ENCODE measurements at places on chromosomes 12 and 14. TPM values are rescaled to one million over a fixed set of nuclear protein-coding genes. Genes with fewer than 3 reads are reported as not detected.

DNA sequence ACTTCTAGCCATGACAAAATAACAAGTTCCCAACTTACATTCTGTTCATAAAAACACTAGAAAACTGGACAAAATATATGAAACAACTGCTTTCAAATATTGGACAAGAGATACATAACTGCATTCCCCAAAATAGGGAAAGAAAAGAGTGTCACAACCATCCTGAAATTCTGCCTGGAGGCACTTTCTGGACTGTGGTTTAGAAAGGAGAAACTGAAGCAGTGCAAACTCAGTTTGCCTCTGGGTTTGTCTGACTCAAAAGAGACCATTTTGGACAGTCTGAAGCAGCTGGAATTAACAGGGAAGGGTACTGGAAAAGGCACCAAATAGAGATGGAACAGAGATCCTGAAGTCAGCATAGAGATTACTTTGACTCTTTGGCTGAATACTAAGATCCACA lies 11.3 kb upstream of the SYT1 start:
- no peak overlapping the region for H3K4me3 ChIP-seq
- no peaks in the 10 kb centered on the region for H3K27me3 ChIP-seq

DNA sequence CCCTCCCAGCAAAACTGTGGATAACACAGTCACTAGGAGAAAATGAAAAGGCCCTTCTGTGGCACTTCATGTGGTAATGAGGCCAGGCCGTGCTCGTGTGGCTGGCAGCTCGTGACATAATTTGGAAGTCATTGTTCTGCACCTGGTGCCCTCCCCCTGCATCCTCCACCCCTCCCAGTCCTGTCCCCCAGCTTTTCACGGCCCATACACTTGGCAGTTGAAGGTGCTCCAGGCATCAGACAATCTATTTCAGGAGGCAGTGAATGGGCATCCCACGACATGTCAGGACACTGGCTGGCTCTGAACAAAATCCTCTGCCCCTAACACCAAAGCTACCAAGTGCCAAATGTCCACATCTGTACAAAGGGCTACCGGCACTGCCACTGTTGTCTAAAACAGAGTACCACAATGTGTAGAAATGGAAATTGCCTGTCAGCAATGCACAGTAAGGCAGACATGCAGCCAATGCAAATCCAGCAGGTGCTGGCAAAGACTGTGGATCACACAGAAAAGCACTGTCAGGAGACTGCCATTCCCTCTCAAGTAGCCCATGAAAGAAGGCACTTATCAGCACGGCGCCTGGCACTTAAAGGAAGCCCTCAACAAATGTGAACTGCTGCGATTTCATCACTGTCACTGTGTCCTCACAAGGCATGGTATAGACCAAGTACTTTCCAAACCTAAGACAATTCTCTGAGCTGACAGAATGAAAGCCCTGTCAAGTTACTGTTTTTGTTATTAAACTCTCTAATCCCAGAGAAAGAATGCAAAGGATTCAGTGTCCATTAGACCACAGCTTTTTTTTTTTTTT lies 39.1 kb downstream of the CORO1C start:
- peaks cover 7% of the 10 kb centered on the region for H3K4me1 ChIP-seq
- H3K36me3 ChIP-seq: no peaks in the 10 kb centered on the region
- peak overlapping the region; percentile 100 for H3K27ac ChIP-seq
- no peak overlapping the region for H3K4me3 ChIP-seq
- DNase-seq: peak; percentile 80
- H3K27me3 ChIP-seq: no peaks in the 10 kb centered on the region

DNA sequence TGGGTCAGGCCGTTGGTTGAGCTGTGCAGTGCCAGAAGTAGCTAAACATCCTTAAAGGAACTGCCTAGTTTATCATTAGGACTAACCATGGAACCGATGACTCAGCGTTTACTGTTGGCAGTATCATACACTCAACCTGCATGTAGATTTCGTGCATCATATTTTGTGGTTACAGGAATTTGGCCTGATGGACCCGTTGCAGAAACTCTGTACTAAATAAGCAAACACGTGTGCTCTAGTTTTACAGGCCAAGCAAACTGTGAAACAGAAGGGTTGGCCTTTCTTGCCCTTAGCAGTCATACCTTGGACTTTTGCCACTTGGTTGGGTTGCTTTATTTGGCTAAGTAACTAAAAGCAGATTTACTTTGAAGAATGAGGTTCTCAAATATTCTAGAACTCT lies 35.6 kb downstream of the DGLUCY start:
- H3K27me3 ChIP-seq: no peaks in the 10 kb centered on the region
- no peaks in the 10 kb centered on the region for H3K4me1 ChIP-seq

DNA sequence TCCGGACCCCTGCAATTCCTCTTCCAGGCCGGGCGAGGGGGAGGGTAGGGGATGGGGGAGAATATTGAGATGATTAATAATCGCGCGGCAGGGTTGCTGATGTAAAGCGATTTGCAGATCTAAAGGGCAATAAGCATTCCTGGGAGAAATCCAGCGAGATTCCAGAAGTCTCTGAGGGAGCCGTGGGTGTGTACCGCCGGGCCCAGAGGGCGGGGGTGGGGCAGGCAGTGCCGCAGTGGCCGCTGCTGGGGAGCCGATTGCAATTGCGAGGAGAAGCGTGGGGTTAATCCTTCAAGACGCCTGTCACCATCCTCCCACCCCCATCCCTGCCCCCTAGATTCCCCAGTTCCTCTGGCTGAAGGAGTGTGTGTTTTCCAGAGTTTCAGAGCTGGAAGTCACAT lies 16.4 kb downstream of the FOS start:
- no peaks in the 10 kb centered on the region for H3K4me1 ChIP-seq
- H3K27me3 ChIP-seq: no peaks in the 10 kb centered on the region
- H3K4me3 ChIP-seq: peak overlapping the region; percentile 47

GRCh38 chr12:131112021-131112420 lies 158.3 kb downstream of the ADGRD1 start:
- DNase-seq: peak; percentile 15
- H3K4me1 ChIP-seq: no peaks in the 10 kb centered on the region
- H3K27me3 ChIP-seq: no peaks in the 10 kb centered on the region
- no peak overlapping the region for H3K27ac ChIP-seq
- H3K4me3 ChIP-seq: no peak overlapping the region

Gene ACOT6
- not detected for polyA plus RNA-seq

GRCh38 chr12:52228931-52229330 lies 4.1 kb upstream of the KRT7 start:
- peak overlapping the region; percentile 3 for H3K27ac ChIP-seq
- H3K36me3 ChIP-seq: no peaks in the 10 kb centered on the region
- no peak overlapping the region for H3K4me3 ChIP-seq
- no peaks in the 10 kb centered on the region for H3K27me3 ChIP-seq

DNA sequence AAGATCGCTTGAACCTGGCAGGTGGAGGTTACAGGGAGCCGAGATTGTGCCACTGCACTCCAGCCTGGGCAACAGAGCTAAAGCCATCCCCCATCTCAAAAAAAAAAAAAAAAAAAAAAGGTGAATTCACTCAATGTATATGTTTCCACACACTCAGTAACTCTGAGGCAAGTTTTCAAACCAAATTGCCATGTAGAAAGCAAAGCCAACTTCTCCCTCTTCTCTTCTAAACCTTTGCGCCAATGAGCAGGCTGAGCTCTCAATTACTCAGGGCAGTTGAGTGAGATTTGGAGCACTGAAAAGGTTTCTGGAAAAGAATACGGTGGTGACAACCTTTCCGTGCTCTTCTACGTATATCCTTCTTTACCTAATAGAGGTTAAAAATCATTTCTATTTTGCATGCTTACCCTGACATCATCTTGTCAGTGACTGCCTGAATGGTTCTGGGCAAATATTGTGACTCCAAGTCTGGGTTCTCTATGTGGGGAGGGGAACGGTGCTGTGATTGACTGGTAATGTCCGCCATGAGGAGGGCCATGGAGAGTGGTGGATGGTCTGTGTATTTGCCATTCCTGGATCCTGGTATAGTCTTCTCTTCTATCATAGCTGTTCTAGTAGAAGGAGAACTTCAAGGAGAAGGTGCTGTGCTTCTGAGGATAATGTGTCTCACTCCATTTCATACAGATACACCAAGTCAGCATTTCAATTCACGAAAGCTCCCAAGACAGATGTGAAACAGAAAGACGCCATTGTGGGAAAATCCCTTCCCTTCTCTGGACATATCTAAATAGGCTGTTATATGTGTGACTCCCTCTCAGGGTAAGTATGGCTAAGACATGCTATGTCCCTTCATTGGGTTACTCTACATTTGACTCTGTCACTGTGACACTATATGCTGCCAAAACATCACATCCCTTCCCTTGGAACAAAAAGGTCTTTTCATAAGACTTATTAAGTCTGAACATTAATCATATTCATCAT lies 46.2 kb upstream of the MED13L start:
- no peak overlapping the region for H3K27ac ChIP-seq
- no peak overlapping the region for H3K4me3 ChIP-seq
- DNase-seq: no peak

DNA sequence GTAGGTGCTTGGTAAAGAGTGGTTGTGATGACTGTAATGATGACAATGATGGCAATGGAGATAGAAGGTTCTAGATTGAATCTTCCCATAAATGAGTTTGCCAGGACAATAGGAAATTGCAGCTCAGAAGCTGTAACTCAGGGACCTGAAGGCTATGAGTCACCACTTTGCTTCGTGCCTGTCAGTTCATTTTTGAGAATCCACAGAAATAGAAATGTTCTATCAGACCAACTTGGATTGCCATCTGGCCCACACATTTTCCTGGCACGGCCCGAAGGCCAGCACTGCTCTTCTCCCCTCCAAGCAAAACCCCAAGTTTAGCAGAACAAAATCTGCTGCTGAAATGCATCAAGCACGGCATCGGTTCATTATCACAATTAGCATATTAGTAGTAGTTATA lies 1127.0 kb downstream of the BCL11B start:
- H3K36me3 ChIP-seq: no peaks in the 10 kb centered on the region
- no peaks in the 10 kb centered on the region for H3K27me3 ChIP-seq
- no peaks in the 10 kb centered on the region for H3K4me1 ChIP-seq
- H3K27ac ChIP-seq: no peak overlapping the region
- H3K4me3 ChIP-seq: no peak overlapping the region

GRCh38 chr14:81402123-81402495 lies 2.0 kb upstream of the STON2 start:
- no peaks in the 10 kb centered on the region for H3K4me1 ChIP-seq
- no peak overlapping the region for H3K4me3 ChIP-seq
- peaks cover 2% of the 10 kb centered on the region for H3K27me3 ChIP-seq
- H3K27ac ChIP-seq: no peak overlapping the region
- no peak for DNase-seq
- no peaks in the 10 kb centered on the region for H3K36me3 ChIP-seq

Gene BDKRB2
- polyA plus RNA-seq: not detected

DNA sequence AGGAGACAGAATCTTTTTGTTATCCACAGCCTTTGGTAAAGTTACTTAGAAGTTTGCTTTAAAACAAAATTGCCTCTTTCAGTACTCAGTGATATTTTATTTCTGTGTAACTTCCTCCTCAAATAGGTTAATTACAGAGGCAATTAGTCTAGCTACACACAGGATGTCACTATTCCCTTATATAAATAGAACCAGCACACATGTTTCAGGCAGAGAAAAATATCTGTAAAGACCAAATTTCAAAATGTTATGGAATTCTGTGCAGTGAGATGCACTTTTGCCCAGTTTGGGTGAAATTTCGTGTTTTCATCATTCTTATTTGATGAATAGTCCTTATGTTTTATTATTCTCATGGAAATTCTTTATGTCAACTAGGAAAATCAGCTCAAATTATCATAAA lies 410.6 kb upstream of the SOX5 start:
- H3K4me3 ChIP-seq: no peak overlapping the region
- no peaks in the 10 kb centered on the region for H3K36me3 ChIP-seq
- no peaks in the 10 kb centered on the region for H3K4me1 ChIP-seq
- no peak for DNase-seq

Gene EDDM3A
- polyA plus RNA-seq: not detected

DNA sequence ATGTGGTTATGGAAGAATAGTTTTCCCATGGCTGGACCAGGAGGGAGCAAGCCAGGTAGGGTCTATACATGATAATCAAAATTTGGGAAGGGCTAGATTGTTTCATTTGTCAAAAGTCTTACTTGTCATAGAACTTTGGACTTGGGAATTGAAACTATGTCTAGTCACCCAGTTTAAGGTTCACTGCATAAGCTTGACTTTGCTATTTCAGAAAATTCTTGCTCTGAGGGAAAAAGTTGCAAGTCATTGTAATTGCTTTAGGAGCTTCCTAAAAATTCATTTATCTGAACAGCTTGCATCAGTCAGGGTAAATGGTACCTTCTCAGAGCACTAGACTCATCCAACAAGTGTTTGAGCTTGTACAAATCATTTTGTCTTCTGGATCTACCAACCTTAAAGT lies 1194.7 kb downstream of the GALC start:
- no peaks in the 10 kb centered on the region for H3K4me1 ChIP-seq
- H3K27me3 ChIP-seq: no peaks in the 10 kb centered on the region
- no peak for DNase-seq
- H3K27ac ChIP-seq: no peak overlapping the region
- no peak overlapping the region for H3K4me3 ChIP-seq

DNA sequence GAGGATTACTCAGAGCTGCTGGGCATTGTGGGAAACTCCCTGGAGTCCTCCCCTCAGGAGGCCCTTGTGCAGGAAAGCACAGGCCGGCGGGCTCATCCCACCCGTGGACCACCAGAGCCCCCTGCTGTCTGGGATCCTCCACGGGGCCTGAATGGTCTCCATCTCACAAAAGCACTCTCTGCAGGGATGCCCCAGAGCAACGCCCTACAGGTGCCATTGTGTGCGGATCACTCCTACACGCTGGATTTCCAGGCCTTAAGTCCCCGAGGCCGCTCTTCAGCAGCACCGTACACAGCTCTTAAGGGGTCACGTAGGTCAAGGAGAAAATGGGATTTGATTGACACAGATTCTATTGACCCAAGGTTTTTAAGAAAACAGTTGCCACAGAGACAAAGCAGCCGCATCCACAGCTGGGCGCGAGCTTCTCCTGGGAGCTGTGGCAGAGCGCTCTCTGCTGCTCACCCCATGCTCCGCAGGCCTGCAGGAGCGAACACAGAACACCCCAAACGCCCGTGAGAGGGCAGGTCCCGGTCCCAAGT lies 36.7 kb upstream of the RIMBP2 start:
- no peaks in the 10 kb centered on the region for H3K27me3 ChIP-seq
- no peak overlapping the region for H3K4me3 ChIP-seq
- no peaks in the 10 kb centered on the region for H3K4me1 ChIP-seq
- no peak for DNase-seq

DNA sequence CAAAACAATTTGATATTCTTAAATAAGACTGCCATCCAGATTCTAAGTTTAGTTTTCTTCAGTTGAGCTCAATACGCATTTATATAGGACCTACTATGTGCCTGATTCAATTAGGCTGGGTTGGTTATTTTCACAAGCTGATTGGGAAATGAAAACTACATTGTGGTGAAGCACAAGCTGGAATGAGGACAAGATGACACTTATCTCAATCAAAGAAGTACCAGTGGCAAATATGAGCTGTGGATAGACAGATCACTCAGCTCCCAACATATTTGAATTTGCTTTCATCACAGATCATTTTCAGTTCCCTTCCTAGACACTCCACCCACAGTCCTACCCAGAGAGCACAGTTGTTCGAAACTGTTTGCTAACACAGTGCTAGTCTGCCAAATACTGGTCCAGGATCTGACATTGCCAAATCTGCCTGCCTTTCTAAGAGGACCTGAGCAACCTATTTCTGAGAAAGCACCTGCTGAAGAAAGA lies 74.7 kb downstream of the LLPH start:
- no peak for DNase-seq
- no peaks in the 10 kb centered on the region for H3K27me3 ChIP-seq
- no peak overlapping the region for H3K4me3 ChIP-seq
- no peaks in the 10 kb centered on the region for H3K4me1 ChIP-seq
- H3K36me3 ChIP-seq: no peaks in the 10 kb centered on the region

- H3K4me1 ChIP-seq: no peaks in the 10 kb centered on the region
- no peak overlapping the region for H3K4me3 ChIP-seq
These were observed 170.0 kb downstream of the CCDC91 start for GRCh38 chr12:28360253-28360652.

- no peaks in the 10 kb centered on the region for H3K4me1 ChIP-seq
- no peak for DNase-seq
- H3K4me3 ChIP-seq: no peak overlapping the region
- H3K27me3 ChIP-seq: peaks cover 1% of the 10 kb centered on the region
These were observed 64.3 kb upstream of the RBM19 start for GRCh38 chr12:114030451-114030850.
